Astrocyte (in vitro differentiated cells and primary cell): ENCODE measurements at places on chromosomes 6 and 20.

GRCh38 chr6:116695401-116695800, 14.4 kb downstream of the KPNA5 start:
- no peak for DNase-seq

- DNase-seq: no peak
Measured at GRCh38 chr6:17933716-17934115, 53.7 kb downstream of the KIF13A start.

GRCh38 chr20:19920381-19921138, 96.6 kb upstream of the NAA20 start:
- DNase-seq: no peak

- no peak for DNase-seq
Measured at GRCh38 chr20:23456409-23456808, 3.7 kb upstream of the CST11 start.

DNA sequence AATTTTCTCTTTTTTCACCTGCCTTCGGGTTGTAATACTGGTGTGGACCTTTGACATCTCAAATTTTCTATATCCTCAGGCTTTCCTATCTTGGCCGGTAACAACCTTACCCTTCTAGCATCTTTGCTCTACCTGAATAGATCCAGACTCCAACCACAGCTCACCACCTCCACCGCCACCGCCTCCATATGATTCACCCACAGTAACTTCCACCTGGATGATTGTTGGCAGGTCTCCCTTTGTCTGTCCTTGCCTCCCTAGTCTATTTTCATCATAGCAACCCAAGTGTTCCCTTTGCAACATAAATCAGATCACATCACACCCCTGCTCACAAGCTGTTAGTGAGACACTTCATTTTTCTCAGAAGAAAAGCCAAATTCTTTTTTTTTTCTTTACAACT, 525.8 kb upstream of the POU3F2 start:
- DNase-seq: no peak

DNA sequence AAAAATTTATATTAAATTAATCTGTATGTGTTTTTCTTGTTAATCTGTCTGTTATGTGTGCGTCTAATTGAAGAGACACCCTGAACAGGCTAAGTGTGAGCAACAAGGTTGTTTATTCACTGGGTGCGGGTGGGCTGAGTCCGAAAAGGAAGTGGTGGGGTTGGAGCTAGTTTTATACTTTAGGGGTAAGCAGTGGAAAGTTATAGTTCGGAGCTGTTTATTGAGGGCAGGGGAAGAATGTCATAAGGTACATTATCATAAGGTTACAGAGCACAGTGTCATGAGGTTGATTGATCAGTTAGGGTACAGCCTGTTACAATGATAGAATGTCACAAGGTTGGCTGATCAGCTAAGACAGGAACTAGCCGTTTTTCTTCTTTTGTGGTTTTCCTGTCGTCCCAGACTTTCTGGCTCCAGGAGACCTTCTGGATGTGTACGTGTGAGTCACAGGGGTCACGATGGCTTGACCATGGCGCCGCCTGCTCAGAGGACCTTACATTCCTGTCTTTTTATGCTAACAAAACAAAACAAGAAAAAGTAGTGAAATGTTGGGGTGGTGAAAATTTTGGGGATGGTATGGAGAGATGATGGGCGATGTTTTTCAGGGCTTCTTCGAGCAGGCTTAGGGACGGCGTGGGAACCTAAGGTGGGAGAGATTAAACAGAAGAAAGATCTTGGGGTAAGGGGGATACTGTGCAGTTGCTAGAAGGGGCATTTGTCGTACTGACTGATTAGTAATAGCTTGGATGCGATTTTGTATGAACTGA, 754.0 kb upstream of the ADGRB3 start:
- DNase-seq: peak; percentile 69

GRCh38 chr20:63846128-63846771, 15.0 kb upstream of the ABHD16B start:
- DNase-seq: no peak

GRCh38 chr6:53154794-53155193, 6.2 kb upstream of the GCM1 start:
- no peak for DNase-seq

DNA sequence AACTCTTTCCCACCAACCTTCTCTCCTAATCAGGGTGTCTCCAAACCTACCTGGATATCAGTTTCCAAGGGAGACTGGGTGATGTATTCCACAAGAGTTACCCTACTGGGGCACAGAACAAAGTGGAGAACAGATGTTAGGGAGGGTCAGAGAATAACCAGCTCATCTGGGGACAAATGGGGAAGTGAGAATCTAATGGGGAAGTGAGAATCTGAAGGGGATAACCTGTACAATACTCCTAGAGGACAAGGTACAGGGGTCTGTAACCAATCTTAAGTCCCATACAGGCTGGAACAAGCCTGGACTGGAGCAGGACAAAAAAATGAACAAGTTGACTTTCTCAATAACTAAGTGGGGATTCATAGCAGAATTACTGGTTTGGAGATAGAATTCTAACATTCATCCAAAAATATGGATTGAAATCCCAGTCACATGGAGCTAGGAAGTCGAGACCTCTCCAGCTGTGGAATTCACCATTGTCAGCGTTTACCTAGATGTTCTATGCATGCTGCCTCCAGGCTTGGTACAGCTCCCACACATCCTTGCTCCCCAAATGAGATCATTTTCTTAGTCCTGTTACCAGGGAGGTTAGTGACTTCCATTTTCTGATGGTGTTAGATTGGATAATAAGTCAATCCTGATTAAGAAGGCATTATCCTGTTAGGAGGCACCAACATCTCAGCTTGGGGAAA, 214.8 kb upstream of the MOCS1 start:
- DNase-seq: no peak

- no peak for DNase-seq
Measured at GRCh38 chr6:104928141-104928540, 28.8 kb upstream of the LIN28B start.

GRCh38 chr20:10555865-10556308, 117.9 kb downstream of the JAG1 start:
- DNase-seq: peak; percentile 70

DNA sequence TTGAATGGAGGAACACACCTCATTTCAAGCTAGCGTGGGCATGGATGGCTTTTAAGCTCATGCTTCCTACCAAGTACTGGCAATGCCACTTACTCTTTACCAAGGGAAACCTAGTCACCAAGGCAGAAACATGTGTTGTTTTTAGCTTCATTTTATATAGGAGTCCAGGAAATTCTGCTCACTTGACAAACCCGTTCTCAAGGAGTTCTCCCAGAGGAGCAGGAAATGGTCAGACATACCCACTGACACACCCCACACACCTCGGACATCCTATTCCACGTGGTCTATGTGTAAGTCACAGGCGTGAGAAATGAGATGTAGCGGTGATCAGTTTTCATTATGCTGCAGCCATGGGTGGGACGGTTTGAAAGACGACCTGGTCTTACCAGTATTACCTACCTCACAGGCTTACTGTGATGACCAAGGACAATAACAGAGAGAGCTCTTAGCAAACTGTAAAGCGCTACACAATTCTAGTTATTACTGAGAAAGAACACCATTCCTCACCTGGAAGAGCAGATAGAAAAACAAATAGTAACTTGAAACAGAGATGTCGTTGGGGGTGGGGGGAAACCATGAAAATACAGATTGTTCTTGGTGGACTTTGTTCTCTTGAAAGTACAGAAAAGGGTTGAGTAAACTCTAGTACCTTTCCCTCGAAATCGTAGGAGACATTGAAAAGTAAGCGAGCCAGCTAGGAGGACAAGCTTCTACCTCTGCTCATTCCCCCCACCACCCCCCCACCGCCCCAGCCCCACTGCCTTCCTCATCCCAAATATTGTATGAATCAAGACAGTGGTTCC, 1.7 kb downstream of the CNKSR3 start:
- DNase-seq: peak; percentile 29

DNA sequence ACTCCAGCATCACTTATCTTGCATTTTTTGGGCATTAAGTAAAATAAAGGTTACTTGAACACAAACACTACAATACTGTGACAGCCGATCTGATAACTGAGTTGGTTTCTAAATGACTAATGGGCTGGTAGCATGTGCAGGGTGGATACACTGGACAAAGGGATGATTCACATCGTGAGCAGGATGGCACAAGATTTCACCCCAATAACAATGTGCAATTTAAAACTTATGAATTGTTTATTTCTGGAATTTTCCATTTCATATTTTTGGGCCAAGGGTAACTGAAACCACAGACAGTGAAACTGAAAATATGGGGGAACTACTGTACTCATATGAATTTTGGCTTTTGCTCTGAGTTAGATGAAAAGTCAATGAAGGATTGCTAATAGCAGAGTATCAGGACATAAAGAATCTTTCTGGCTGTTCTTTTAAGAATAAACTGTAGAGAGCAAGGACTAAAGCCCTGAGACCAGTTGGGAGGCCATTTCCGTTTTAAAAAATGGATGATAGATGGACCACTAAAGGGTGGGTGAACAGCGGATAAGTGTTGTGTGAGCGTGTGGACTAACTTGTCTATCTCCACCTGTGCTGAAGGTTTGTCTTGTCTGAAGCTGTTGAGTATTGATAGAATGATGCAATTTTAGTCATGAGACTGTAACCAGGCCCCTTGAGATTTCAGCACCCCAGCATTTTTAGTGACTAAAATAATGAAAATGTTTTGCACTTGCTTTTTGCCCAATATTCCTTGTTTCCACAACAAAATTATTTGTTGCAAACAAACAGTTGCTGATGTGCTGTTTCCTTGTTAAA, 8.2 kb downstream of the SPINT3 start:
- DNase-seq: no peak
